ENCODE measurements at places on chromosomes 11 and 22.

- DNase-seq: no peak
These were observed 74.6 kb upstream of the KCNQ1OT1 start for GRCh38 chr11:2774173-2775082.

- DNase-seq: no peak
These were observed 23.6 kb downstream of the OR52E1 start for GRCh38 chr11:5092821-5093585.

DNA sequence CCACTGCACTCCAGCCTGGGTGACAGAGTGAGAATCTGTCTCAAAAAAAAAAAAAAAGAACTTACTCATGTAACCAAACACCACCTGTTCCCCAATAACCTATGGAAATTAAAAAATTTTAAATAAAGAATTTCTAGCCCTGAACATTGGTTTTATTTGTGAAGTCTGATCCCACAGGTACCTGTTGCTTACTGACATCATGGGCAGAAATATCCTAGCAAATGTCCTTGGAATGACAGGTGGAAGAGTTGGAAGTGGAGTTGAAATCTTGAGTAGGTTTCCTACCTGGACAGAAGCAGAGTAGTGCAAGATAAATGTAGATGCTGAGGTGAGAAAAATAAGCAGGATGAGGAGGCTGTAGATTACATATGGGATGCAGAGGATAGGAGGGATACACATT lies 17.2 kb downstream of the CD3D start:
- DNase-seq: no peak

DNA sequence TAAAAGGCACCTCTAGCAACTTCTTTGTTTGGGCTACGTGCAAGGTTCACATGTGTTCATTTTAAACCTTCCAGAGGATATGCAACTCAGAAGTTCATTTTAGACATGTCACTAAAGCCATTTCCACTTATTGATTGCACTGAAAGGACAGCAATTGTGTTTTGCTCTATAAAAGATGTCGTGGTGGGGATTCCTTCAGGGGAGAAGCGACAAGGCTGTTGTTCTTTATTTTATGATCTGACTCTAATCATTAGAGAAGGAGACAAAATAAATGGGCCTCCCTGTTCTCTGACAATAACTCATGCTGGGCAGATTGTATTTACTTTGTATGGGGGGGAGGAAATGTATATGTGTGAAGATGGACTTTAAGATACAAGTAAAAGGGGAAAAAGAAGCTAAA lies 370.1 kb upstream of the ARHGAP42 start:
- DNase-seq: no peak

GRCh38 chr22:40668611-40669411 lies 10.5 kb upstream of the MCHR1 start:
- no peak for DNase-seq

DNA sequence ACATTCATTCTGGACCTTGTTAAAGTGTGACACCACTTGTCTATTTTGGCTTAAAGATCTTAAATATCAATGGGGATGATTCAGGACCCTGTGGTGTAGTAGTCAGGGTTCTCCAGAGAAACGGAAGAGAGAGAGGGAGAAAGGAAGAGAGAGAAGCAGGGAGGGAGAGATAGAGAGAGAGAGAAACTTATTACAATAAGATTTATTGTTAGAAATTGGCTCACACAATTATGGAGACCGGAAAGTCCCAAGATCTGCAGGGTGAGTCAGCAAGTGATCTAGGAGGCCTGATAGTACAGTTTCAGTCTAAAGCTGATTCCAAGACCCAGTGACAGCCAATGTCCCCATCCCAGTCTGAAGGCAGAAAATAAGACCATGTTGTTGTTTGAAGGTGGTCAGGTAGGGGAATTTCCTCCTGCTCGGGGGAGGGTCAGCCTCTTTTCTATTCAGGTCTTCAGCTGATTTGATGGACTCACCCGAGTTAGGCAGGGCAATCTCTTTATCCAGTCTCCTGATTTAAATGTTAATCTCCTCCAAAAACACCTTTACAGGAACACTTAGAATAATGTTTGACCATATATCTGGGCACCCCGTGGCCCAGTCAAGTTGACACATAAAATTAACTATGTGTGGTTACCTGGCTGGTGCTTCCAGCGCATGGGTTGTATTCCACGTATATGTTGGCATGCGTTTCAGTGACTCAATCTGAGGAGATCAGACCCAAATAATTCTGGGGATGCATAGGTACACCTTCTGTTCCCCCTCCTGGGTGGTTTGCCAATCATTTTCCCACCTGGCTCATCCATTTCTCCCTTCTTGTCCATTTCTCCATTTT lies 1350.5 kb downstream of the TBC1D22A start:
- DNase-seq: no peak

- DNase-seq: no peak
These were observed 25.4 kb upstream of the MUC5B start for GRCh38 chr11:1197431-1197885.

DNA sequence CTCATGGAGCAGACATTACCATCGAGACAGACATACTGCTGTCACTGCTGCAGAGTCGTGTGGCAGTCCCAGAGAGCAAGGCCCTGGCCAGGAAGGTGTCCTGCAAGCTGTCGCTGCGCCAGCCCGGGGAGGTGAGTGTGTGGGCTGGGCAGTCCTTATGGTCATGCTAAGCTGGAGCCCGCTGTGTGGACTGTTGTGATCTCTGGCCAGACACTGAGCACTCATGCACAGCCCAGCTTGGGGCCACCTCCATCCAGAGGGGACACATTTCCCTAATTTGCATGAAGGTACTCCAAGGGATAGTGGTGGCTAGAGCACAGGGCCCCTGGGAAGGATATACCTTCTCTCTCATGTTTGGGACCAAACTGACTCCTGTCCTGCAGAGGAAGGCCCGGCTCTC lies 9.6 kb downstream of the ANKK1 start:
- DNase-seq: no peak

DNA sequence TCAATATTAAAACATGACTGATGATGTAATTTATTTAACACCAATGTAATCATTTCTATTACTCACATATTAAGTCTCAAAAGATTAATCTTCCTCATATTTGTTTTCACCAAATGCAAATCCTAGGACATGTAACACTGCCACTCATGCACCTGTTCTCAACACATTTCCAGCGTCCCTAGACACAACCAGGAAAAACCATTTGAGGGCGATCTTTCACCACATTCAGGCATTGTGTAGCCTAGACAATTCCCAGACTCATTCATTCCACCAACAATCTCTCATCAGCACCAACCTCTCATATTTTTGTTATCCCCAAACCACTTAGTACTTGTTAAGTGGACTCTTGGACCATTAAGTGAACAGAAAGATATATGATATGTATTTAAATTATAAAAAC lies 66.1 kb downstream of the SLC36A4 start:
- DNase-seq: no peak

GRCh38 chr11:7672276-7672959 lies 882 bp downstream of the CYB5R2 start:
- no peak for DNase-seq

- no peak for DNase-seq
These were observed 866 bp upstream of the RRM1 start for GRCh38 chr11:4093519-4094347.

GRCh38 chr11:61486011-61486620 lies 22.4 kb upstream of the LRRC10B start:
- no peak for DNase-seq

- DNase-seq: no peak
These were observed 8.9 kb upstream of the APOBEC3G start for GRCh38 chr22:39068033-39068785.

DNA sequence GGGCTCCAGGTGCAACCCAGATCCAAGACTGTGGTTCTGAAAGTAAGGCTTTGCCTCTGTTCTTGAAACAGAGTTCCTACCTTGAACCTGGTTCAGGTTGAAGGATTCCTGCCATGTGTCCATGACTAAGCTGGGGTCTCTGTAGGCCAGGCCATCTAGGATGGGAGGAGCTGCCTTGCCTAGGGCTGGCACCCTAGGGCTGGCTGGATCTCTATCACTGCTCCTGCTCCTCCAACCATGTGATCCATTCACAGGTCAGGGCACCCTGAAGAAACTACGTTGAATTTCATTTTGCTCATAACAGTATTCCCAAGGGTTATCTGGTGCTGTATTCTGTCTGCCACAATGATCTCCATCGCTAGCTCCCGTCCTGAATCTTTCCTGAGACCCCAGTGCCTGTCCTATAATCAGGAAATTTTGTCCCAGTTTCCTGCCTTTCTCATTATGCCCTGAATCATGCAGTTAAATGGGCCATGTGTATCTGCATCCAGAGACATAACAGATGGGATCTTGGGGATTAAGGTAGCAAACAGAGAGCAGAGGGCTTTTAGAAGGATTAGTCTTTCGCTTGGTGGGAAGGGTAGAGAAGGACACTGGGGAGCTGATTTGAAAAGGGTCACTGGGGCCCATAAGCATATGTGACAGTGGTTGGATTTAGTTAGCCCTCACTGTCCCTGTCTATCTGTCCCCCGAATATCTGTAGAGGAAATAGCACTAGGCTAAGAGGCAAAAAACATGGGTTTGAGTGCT lies 98.2 kb upstream of the MTMR2 start:
- no peak for DNase-seq

GRCh38 chr22:46213052-46213451 lies 37.0 kb downstream of the CDPF1 start:
- no peak for DNase-seq

DNA sequence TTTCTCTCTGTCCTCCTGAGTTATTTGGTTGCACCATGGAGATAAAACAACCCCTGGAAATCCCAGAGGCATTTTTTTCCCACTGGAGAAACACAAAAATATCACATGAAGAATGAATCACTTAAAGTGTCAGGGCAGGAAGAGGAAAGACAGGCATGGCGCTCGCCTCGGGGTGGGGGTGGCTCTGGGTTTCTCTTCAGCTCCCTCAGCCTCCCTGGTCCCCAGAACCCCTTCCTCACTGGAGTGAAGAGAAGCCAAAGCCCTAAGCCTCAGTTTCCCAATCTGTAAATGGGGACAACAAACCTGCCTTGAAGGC lies 938 bp downstream of the SHISAL1 start:
- no peak for DNase-seq

- DNase-seq: no peak
These were observed 21.7 kb downstream of the KIAA0930 start for GRCh38 chr22:45218976-45219375.

- DNase-seq: no peak
These were observed 629.0 kb downstream of the BRD1 start for GRCh38 chr22:49198705-49199084.

DNA sequence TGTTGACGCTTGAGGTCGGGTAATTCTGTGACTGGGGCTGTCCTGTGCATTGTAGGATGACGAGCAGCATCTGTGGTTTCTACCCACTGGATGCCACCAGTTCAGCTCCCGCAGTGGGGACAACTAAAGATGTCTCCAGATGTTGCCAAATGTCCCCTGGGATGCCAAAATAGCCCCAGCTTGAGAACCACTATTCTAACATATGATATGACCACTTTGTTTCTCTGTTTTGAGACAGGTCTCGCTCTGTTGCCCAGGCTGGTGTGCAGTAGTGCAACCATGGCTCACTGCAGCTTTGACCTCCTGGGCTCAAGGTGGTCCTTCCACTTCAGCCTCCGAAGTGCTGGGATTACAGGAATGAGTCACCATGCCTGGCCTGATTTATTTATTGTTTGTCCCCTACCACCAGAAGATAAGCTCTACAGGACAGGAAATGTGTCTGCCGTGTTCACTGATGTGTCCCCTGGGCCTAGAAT lies 4.4 kb upstream of the MEN1 start:
- no peak for DNase-seq

- no peak for DNase-seq
These were observed 5.2 kb upstream of the ARRB1 start for GRCh38 chr11:75356613-75357012.

DNA sequence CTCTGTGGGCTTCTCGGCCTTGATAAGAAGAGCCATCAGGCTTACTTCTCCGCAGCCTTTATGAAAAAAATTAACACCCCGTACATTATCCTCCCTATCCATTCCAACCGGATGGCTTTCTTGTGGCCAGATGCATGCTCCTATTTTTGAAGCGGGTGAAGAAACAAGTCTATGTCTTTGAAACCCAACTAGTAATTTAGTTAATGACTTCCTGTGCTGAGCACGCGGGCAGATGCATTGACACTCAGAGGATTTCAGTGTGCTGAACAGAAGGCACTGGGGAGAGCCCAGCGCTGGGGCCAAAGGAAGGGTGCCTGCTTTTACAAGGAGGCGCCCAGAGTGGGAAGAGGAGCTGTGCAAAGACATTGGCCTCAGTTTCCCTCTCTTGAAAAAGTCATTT lies 53.3 kb downstream of the ARHGAP8 start:
- DNase-seq: no peak

DNA sequence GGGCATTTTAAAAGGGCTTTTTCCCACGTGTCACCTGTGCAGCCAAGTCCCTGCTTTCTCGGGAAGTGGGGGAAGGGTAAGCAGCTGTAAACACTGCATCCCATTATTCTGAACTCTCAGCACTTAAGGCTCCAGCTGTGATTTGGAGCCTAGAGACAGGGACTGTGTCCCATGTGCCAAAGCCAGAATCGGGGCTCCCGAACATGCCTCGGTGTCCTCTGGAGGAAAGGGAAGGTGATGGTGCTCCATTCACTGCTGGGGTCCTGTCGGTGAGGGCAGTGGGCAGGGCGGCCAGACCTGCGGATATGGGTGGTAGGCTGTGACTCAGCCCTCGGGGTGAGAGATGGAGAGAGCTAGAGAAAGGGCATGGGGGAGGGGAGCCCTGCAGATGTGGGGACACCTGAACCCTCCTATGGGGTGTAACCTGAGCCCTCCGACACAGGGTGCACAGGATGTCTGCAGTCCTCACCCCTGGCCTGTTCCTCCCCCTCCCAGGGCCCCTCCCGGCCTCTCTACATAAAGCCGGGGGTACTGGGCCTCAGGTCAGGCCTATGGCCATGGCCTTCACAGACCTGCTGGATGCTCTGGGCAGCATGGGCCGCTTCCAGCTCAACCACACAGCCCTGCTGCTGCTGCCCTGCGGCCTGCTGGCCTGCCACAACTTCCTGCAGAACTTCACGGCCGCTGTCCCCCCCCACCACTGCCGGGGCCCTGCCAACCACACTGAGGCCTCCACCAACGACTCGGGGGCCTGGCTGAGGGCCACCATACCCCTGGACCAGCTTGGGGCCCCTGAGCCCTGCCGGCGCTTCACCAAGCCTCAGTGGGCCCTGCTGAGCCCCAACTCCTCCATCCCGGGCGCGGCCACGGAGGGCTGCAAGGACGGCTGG lies 31.8 kb downstream of the CAPN1 start:
- no peak for DNase-seq

DNA sequence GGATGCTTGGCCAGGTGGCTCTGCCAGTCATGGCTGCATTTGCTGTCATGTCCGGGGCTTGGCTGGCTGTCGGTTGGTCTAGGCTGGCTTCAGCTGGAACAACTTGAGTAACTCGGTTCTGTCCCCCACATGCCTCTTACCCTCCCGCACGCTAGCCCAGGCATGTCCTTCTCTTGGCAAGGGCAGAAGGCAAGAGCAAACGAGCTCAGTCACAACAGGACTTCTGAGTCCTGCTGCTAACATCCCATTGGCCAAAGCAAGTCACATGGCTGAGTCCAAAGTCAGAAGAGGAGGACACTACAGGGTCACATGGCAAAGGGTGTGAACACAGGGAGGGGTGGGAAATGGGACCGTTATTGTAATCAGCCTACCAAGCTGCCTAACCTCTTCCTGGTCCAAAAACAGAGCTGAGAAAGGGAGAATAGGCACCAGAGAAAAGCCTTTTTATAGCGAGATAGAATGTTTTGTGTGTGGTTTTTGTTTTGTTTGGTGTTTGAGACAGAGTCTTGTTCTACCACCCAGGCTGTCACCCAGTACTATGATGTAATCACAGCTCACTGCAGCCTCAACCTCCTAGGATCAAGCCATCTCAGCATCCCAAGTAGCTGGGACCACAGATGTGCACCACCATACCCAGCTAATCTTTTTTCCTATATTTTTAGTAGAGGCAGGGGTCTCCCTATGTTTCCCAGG lies 81.9 kb downstream of the MN1 start:
- DNase-seq: no peak

Measured in activated T-helper 9 cell treated with anti-CD3 and anti-CD28 coated beads, Interleukin-2, amount 50 U/mL, for 16 hours (primary cell).